ENCODE measurements at places on chromosomes 5 and 9.

DNA sequence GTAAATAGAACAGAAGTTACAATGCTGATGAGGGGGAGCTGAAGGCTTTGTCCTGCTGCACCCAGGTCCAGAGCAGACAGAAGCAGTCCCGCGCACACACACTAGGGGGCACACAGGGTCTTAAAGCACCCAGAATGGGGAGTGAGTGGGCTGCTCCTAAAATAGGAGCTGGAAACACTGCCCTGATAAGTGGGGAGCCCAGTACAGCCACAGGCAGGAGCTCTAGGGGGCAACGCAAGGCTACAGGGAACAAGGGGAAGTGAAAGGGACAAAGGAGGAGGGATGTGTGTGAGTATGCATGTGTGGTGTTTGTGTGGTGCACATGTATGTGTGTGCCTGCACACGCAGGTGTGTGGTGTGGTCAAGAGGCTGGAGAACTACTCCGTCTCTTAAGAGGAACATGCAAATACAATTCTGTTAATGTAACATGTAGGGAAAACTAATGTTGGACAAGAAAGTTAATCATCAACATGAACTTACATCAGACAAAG is 191.5 kb downstream of the ROR2 start:
- no peak for DNase-seq

DNA sequence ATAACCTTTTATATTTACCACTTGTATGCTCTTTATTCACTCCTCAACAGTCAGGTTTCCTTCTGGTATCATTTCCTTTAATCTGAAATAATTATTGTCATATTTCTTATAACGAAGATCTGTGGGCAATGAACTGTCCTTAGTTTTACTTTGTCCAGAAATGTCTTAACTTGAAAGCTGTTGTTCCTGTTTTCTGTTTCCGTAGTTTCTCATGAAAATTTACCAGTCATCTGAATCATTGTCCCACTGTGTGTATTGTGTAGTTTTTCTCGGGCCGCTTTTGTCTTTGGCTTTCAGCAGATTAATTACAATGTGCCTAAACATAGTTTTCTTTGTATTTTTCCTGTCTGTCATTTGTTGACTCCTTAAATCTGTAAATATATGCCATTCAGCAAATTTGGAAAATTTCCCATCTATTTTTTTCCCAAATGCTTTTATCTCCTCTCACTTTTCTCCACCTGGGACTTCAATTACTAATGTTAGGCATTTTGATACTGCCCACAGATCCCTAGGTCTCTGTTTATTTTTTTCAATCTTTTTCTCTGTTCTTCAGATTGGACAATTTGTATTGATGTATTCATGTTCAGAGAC is 74.9 kb downstream of the PDE8B start:
- DNase-seq: no peak

DNA sequence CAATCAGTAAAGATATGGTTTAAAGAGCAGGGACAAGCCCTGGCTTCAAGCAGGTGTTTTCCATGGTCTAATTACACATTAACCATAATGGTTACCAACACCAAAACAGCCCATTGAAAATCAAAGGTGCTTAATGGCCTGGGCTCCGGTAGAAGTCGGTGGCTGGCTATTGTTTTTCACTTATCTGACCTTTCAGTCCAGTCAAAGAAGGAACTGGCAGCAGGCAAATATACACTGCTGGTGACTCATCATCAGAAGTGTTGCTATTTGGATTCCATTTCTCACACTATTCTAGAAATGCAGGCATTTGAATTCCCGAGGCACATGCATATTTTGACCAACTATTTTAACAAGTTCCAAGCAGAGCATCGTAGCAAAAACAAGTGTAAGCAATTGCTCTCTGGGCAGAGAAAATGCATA is 26.3 kb upstream of the GABRP start:
- no peak for DNase-seq

DNA sequence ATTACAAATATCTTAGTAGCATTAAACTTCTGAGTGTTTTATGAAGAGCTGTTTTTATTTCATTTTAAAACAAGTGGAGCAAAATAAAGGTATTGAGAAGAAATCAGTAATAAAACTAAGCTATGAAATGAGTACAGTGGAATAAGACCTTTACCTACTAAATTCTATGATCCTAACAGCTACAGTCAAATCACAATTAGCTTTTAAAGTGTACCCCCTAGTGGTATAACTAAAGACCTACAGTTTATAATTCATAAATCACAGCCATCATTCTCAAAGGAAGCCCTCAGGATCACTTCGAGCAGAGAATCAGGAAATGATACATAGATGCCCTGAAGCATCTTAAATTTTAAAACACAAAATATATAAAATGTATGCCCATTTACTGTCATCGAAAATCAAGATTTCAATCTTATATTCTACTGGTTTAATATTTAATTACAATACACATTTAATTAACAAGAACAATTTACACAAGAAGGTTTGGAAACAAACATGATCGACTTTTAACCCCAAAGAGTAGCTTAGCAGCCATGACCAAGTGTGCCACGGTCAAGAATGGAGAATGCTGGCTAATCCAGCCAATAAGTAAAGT is 12.3 kb downstream of the CCNH start:
- DNase-seq: no peak

GRCh38 chr9:112887381-112887780 is 3.3 kb downstream of the SLC46A2 start:
- no peak for DNase-seq

DNA sequence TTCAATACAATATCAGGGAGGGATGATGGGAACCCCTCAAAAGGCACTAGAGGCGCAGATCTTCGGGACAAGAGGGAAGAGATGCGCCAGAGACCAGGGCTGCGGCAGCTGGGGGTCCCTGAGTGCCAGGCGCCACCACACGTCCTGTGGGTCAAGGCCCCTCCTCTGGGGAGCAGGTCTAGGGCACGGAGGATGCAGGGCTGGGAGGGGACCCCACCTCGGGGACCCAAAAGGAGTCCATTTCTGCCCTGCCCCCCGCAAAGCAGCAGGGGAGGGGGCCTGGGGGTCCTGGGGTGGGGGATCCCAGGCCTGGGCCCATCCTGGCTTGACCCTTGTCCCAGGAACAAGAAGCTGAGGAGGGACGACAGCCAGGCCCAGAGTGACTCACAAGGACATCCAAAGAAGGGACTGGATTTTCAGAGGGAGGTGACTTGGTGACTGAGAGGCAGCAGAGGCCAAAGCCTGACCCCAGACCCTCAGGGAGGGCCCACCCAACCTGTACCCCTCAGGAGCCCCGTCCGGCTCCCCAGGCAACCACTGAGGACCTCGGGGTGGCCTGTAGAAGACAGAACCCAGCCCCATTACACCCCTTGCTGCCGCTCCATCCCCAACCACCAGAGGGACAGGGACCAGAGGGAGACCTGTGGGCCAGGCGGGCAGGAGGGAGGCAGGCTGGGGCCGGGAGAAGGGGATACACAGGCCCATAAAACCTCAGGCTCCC is 54.2 kb downstream of the LRSAM1 start:
- no peak for DNase-seq

DNA sequence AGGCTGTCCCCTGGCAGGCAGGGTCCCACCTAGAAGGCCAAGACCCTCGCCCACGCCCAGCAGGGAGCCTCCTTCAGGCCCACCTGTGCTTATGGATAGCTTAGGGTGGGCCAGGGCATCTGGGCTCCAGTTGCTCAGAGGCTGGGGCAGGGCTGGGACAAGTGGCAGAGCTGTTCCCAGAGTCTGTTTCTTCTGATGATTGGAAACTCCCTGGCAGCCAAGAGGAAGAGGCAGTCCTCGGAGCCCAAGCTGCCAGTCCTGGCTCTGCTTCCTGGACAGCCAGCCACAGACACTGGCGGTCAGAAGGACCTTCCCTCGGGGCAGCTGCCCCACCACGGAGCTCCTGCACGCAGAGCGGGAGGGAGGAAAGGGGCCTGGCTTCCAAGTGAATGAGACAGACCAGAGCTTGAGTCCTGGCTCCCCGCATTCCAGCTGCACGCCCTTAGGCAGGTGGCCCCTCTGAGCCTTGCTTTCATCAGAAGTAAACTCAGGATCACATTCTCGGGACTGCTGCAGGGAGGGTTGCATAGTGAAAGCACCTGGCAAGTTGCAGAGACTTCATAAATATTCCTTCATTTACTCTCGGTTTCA is 37.9 kb upstream of the GABRP start:
- no peak for DNase-seq

DNA sequence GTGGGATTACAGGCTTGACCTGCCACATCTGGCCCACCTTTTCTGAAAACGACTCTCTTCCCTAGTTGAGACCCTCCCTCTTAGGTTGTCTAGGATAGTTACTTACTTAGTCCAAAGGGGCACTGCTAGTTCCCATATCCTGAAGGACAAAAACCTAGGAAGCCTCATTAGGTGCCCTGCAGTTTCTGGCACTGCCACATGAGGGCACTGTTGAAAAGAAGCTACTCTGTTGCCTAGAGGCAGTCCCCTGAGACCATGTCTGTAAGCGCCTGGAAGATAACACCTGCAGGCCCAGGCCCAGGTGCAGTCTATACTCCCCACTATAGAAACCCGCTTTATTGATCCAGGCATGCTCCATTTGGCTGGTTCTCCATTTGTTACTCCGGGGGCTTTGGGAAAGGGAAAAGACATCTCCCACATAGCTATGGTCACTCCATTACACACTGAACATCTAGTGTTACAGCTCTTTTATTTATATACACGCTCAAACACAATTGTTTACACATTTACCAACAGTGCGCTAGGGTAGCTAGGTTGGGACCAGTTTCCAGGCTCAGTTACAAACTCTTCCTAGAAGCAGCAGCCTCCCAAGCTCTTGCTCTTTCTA is 73.4 kb upstream of the PPARGC1B start:
- DNase-seq: no peak

GRCh38 chr9:114954956-114955582 is 24.7 kb upstream of the TNFSF8 start:
- no peak for DNase-seq

GRCh38 chr9:99485459-99485858 is 263.4 kb downstream of the SEC61B start:
- no peak for DNase-seq

- no peak for DNase-seq
Measured at GRCh38 chr5:157068785-157069184, 9.9 kb upstream of the HAVCR1 start.

GRCh38 chr5:141529002-141529401 is 40.1 kb downstream of the PCDHGC5 start:
- no peak for DNase-seq

DNA sequence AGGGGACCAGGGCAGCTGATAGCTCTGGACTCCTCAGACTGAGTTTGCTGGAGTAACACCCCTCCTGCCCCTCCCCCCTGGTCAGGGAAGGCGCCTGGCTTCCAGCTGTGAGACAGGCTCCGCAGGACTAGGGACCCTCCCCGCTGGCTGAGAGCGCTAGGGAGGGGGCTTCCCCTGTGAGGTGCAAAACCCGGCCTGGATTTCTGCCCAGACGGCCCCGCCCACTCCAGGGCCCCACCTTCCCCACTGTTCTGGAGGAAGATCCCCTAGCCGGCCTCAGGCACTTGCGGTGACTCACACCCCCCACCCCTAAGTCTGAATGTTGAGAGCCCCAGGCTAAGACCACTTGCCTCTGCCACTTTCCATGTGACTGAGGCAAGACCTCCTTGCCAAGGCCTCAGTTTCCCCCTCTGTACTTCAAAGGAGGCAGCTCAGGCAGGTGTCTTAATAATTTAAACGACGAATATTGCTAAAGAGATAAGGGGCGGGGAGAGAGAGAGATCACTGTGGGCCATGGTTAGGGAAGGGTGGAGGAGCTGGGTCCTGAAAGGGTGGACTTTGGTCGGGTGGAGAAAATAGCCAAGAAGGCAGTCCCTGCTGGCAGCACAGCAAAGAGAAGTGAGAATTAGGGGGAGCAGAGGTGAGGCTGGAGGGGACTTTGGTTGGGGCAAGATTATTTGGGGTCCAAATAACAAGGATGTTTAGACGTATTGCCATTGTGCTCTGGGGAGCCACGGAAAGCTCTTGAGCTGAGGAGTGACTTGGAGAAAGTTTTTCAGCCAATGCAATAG is 1.0 kb upstream of the DAB2IP start:
- DNase-seq: no peak

DNA sequence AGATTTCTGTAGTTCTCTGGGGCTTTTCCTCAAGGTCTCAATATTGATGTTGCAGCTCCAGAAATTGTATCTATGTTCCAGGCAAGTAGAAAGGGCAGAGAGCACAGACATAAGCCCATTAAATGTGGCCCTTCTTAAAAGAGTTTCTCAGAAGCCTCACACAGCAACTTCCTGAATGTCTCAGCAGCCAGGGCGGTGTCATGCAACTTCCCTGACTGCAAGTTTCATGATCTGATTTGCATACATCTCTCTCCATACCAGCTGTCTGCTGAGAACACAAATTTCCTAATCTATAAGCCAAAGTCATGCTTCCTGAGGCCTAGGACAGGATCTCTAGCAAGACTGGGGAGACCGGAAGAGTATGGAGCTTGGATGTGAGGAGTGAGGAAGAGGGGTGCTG is 13.0 kb downstream of the RGS7BP start:
- no peak for DNase-seq

DNA sequence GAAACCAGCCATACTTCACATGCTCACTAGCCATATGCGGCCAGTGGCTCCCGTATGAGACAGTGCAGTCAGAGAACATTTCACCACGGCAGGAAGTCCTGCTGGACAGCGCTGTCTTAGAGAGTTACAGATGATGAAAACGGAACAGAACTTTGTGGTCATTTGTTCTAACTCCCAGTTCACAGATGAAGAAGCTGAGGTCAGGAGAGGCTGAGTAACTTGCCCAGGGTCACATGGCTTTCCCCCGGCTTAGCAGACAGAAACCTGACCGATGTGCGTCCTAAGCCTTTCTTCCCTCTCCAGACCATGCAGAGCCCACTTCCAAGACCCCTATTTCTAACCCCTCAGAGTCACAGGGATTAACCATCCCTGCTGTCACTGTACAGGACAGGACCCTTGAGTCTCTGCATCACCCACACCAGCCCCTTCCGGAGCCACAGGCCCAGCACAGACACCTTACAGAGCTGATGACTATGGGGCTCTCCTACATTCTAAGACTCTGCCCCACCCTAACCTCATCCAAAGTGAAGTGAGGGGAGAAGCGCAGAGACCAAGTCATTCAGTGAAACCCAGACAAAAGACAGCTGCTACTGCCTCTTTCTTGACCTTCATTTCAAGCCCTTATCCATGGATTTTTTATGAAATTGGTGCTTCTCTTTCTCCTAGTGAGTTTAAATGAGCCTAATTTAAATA is 86.9 kb downstream of the PTPN3 start:
- no peak for DNase-seq
